ENCODE measurements at places on chromosomes 7 and 10.

DNA sequence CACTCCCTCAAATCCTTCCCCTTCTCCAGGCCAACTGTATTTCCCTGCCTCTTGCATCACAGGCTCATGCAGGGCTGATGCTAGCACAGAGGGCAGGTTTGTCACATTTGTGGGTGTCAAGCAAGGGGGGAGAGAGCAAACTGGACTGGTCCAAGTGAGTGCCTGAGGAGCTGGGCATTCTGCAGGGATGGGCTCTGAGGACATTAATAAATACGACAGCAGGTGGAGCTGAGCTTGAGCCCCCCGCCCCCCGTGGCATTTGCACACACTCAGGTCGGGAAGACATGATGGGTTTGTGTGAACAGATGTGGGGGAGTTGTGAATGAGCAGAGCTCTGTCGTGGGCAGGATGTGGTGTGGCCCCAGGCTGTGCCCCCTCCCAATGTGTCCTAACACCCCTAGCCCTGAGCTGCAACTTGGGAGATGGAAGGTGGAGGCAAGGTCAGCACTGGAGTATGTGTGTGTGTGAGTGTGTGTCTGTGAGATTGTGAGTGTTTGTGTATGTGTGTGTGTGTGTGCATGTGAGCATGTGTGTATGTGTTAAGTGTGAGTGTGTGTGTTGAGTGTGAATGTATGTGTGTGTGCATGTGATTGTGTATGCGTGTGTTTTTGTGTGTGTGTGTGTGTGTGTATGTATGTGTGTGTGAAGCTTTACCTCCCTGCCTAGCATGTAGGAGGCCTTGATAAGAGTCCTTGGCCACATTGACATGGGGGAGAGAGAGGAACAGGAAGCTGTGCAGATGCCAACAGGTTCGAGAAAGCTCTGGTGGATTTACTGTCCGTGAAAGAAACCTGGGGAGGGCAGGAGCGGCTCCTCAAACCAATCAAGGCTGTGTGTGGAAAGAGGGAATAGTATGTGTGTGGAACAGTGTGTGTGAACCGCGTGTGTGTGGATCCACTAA lies 9.1 kb downstream of the RASSF4 start:
- DNase-seq, result no peak

- DNase-seq, result no peak
These were observed 196.7 kb downstream of the HGF start for GRCh38 chr7:81573128-81573527.

DNA sequence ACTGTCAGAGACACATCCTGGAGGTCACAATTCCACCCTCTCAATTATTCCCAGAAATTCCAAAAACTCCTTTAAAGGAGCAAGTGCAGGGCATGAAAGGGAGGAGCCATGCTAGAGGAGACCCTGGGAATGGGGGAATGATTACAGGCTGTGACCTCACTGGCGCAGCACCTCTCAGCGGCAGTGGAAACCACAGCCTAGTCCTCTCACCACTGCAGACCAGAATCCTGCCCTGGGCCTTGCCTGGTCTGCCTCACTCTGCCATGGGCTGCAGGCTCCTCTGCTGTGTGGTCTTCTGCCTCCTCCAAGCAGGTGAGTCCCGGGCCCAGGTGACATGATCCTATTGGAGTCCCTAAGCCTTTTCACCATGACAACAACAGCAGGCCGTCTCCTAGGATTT lies 50.5 kb upstream of the PRSS58 start:
- DNase-seq, result no peak

DNA sequence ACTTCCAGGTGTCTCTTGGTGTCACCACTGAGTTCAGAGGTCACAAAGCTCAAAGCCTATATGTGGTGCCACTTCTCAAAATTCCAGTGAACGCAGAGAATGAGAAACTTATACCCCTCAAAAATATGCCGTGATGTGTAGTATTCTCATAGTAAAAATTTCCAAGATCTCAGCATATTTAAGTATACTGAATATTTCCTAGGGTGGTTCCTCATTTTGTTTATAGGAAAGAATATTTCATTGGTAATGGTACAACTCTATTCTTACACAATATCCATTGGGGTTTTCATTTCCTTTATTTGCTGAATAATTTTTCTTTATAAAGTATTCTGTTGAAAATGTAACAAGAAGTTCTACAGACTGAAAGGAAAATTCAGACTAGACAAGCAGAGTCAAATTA lies 58.9 kb upstream of the ADO start:
- no peak for DNase-seq

GRCh38 chr7:157438121-157439025 lies 101.6 kb downstream of the DNAJB6 start:
- DNase-seq, result no peak

GRCh38 chr10:69792341-69792740 lies 9.4 kb upstream of the COL13A1 start:
- DNase-seq, result no peak

DNA sequence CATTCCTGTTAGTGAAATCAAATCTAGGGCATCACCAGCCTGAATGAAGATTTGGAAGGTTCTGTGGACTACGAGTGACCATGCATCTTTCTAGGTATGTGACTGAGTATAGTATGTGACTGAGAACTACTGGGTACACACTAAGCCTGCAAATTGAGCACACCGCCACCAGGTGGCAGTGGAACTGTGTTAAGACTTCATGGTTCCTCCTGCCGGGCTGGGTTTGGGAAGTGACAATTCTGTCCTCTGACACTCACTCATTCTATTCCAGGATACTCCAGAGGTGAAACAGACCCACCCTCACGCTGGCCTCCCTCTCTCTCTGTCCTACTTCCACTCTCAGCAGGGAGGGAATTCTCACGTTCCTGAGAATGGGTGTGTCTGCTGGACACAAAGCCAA lies 84.0 kb upstream of the TMEM248 start:
- DNase-seq, result no peak

DNA sequence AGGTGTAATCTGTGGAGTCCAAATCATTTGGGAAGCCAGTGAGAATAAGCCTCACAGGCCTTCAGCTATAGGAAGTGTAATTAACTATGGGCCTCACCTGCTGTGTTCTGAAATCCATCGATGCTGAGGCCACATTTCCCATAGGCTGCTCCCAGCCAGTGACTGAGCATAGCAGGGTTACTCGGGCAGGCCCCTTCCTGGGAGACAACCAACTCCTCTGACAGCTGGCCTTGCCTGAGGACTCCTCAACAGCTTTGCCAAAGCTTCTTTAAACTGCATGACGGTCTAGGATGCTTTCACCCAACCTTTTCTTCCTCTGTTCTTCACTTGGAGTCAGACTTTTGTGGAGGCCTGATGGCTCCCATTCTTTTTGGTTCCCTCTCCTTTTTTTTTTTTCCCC lies 63.8 kb upstream of the SMNDC1 start:
- DNase-seq, result no peak

GRCh38 chr7:40033826-40034225 lies 83.8 kb downstream of the CDK13 start:
- no peak for DNase-seq

DNA sequence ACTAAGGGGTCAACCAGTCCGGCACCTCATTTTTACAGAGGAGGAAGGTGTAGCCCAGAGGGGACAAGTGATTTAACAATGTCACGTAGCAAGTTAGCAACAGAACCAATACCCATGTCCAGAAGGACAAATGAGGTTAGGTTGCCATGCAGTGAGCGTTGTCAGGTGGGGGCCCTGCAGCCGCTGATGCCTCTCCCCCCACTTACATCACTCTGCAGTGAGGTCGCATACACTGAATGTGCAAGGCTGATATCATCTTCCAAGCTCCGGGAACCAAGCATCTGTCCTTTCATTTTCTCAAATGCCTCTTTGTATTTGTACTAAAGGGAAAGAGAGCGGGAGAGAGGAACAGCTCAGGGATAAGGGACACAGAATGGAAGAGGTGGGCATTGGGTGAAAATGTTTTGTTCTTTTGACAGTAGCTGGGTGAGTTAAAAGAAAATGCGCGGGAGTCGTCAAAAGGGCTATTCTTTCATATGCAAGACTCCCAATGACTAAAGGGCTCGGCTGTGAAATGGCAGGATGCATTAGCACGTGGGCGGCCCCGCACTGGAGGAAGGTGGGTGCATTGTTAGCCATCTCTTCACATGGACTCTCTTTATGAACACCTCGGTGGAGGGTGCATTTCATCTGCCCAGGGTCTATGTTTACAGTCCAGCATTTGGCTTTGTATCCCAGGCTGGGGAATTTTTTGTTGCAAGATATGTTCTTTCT lies 49.7 kb downstream of the NRAP start:
- no peak for DNase-seq

- no peak for DNase-seq
These were observed 31.7 kb downstream of the GPR22 start for GRCh38 chr7:107501593-107501992.

DNA sequence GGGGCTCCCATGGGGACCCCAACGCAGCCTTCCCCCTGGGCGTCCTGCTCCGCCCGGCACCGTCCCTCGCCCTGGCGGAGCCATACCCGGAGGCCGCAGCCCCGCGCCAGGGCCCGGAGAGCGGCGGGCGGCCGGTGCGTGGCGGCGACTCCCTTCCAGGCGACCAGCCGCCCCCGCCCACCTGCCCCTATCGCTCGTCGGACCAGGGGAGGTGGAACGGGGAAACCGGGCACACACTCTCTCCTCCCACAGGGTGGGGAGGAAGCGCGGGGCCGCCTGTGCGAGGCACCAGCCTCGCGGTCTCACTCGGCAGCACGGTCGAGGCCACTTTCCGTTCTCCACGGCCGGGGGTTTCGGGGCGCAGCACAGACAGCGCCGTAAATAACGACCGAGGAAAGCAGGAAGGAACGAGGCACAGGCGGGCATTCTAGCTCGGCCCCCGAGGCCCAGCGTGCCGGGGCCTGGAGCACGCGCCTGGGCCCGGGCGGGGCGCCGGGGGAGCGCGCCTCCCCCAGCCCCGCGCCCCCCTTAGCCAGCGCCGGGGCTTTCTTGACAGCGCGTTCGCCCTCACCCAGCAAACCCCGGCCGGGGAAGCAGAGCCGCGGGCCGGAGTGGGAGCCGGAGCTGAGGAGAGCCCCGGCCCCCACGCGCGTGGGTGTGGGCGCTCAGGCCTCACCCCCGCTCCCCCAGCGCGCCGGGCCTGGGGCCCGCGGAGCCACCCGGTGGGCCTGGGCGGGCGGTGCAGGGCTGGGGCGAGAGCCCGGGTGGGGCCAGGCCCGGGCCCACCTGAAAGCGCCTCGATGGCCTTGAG lies 936 bp downstream of the IGF2BP3 start:
- no peak for DNase-seq

DNA sequence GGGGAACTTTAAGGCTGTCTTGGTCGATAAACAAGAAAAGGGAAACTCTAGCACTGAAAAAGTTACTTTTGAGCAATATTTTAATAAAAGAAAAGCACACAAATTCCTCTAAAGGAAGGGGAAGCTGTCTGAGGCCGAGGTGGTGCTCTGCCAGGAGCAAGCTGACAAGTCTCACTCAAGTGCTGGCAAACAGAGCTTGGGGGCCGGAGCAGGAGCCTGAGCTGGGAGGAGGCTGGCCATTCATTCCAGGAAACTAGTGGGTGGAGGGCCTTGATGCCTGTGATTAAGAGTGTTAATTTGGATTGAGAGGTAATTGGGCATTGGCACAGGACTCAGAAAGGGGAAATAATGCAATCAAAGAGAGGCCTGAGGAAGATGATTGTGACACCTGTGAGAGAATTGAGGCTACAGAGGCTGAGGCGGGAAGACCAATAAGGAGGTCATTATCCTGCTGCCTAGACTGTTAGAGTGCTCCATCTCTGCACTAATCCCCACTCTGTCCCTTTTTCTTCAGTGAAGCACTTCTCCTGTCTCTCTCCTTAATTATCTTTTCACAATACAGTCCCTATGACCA lies 154.9 kb upstream of the COL1A2 start:
- DNase-seq, result no peak

GRCh38 chr10:60148266-60148840 lies 241.3 kb downstream of the ANK3 start:
- no peak for DNase-seq

- DNase-seq, result no peak
These were observed 14.5 kb upstream of the ZNF777 start for GRCh38 chr7:149475121-149476045.

DNA sequence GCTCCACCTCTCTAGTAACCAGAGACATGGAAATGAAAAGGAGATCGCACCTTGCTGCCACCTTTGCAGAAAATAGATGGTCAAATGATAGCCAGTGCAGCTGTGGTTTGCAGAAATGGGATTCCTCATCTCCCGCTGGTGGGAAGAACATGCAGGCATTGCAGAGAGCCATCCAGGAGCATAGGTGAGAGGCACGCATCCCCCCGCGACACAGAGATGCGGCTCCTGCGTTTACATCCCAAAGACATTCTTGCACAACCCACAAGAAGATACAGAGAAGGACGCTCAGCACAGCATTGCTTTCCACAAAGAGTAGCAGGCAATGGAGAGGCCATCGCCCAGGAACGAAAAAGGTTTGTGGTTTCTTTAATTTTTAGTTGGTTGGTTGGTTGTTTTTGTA lies 56.2 kb downstream of the OAT start:
- no peak for DNase-seq

DNA sequence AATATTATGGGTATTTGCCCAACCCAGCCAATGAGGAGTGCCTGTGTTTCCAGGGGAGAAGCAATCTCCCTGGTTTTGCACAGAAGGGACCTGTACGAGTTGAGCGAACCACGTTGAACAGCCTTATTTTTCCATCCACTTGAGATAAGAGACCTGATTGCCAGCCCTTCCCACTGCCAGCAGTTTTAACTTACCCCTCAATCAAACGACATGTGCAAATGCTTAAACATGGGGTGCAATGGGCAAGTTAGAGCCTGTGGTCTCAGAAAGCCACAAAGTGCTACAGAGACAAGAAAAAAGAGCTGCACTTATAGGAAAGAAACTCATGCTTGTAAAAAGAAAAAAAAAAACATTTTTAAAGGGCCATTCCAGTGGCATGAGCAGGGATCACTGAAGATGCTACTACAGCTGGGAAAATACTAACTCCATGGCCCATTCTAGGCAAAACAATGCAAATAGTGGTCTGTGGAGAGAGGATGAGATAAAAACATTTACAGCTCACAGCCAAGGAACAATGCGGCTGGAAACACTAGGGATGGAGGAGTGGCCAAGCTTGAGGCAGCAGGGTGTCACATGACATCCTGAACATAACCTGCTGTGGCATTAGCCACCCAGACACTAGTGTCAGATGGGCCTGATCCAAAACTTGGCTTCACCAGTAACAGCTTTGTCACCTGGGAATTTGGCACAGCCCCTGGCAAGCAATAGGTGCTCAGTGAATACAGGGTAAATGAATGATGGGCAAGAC lies 162.8 kb downstream of the ELMO1 start:
- no peak for DNase-seq

Data from stimulated activated CD4-positive, alpha-beta T cell treated with anti-CD3 and anti-CD28 coated beads, Interleukin-12 subunit alpha, Interleukin-12 subunit beta, amount 100 ng/mL, for 24 hours (primary cell).